ENCODE measurements at places on chromosomes 5 and 9. TPM values are rescaled to one million over a fixed set of nuclear protein-coding genes. Genes with fewer than 3 reads are reported as not detected.

SLCO4C1 gene
- total RNA-seq = 0.13 TPM

PCDHB7 gene
- total RNA-seq = 2.0 TPM

SPATA31E1 gene
- total RNA-seq = 0.16 TPM

IFNA8 gene
- total RNA-seq = not detected

MFAP3 gene
- 48.0 TPM for total RNA-seq

Measured in motor neuron (in vitro differentiated cells).